Left cardiac atrium (tissue), 4 donors: ENCODE measurements at places on chromosomes 11 and 22. TPM values are rescaled to one million over a fixed set of nuclear protein-coding genes. Genes with fewer than 3 reads are reported as not detected.

Gene MS4A4A
- total RNA-seq, result 26.4 TPM

GRCh38 chr11:94593030-94593429, 25.9 kb downstream of the PIWIL4 start:
- DNase-seq, result no peak

- no peak for DNase-seq
These were observed 359.0 kb downstream of the BRD1 start for GRCh38 chr22:49468487-49469198.

DNA sequence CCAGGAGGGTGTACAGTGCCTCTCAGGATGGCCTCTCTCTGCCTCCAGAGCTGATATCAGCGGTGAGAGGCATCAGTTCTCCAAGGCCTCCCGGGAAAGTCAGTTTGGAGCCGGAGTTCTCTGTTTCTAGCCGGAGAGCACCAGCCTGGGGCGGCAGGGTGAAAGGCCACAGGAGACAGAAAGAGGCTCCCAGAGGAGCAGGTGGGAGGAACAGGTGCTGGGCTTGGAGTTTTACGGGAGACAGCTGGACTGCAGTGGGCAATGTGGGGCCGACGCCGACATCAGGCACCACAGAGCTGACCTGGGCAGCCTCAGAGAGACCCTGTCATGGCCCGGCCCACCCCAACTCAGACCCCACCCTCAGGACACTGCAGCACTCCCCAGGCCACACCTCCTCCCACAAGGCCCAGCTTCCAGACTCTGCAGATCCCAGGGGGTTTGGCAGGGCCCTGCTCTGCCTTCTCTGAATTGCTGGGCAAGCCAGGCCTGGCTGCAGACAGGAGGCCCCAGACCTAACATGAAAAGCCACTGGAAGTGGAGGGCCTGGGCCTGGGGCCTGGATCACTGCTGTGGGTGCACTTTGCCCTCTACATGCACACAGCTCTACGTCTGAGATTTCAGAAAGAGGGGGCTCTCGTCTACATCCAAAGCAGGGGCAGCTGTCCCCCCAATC, 885.6 kb downstream of the BRD1 start:
- no peak for DNase-seq

DNA sequence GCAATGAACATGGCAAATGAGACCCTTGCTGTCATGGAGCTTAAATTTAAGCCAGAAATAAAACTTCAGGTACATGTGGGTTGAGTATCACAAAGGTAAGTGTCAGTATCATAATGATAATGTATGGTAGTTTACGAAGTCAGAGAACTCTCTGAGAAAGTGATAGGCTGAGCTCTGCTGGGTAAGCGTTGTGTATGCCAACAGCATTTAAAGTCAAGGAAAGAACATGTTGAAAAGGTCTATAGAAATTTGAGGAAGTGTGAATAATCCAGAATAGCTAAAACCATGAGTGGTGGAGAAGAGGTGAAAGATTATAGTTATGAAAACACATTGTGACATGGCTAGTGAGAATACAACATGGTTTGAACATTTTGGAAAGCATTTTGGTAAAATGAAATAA, 17.4 kb upstream of the CTSC start:
- DNase-seq, result no peak

Gene TANGO2
- total RNA-seq, result 80.0 TPM
